Stimulated activated CD4-positive, alpha-beta T cell treated with anti-CD3 and anti-CD28 coated beads, Interleukin-12 subunit alpha, Interleukin-12 subunit beta, amount 100 ng/mL, for 4 hours (primary cell): ENCODE measurements at places on chromosomes 1 and 21.

DNA sequence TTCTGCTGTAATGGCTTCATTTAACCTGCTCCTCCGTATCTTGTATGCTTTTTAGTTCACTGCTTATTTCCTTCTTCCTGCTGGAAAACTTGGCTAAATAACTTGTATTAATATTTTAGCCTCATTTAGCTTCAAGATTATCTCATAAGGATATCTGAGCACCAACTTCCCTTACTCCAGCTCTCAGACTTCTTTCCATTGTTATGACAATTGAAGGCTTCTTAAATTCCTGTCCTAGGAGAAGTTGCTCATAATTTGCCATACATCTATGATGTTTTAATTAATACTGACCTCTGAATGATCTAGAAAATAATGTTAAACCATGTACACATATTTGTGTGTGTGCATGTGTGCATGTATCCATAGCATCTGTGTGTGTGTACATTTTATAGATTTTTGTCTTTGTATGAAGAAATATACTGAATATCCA lies 1524.4 kb upstream of the TPTE start:
- no peak for DNase-seq

DNA sequence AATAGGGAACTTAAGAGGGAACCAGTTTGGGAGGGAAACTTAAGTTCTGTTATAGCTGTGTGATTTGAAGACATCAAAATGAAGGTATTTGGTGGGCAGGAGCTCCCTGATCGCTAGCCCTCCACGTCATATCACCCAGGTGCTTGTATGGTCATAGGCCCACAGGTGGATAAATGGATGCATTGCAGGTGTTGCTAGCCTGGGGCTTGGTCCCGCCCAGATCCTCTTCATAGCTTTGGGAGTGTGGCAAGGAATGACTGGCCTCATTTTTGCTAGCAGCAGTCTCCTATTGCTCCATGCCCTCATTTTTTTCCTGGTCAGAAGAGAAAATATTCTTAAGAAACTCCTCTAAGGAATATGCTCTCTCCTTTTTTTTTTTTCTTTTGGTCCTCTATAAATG lies 11.3 kb downstream of the GNPAT start:
- no peak for DNase-seq

GRCh38 chr1:172770071-172770470 lies 111.2 kb downstream of the FASLG start:
- DNase-seq = no peak

DNA sequence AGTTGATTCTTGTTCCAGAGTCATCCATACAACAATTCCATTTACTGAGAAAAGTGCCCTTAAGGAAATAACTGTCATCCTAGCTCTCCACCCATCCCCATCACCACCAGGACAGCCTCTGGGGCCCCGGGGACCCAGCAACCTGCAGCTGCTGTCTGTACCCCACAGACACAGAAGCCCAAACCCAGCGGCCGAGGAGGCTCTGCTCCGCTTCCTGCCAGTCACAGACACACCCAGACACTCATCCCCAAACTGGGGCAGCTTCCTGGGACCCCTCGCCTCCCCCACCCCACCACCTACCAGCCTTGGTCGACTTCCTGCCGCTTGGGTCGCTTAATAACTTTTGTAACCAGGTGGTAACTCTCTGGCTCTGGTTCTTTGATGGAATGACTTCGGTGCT lies 121.6 kb upstream of the SLC25A33 start:
- DNase-seq = no peak

GRCh38 chr1:111154021-111154999 lies 14.3 kb downstream of the CEPT1 start:
- no peak for DNase-seq

DNA sequence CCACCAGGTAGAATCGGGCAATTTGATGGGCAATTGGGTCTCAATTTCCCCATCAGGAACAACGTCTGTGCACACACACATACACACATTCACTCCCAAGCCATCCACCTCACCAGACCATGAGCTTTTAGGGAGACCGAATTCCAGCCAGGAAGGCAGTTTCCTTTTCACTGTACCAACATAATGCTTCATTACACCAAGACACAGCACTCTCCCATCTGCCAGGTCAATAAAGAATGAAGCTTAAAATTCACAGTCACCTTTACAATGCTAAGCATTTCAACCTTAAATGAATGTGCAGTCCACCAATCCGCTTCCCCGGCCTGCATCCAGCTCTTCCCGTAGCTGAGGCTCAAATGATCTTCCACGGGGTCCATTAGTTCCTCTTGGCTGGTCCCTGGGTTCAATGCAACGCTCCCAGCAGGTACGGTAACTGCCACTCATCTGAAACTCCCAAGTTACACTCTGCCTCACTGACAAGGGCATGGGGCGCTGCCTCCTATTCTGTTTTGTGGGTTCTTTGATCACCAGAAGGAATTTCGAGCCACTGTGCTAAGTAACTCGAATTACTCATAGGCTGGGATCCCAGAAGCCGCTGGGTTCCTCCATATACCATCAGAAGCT lies 105.0 kb downstream of the SIM2 start:
- no peak for DNase-seq

DNA sequence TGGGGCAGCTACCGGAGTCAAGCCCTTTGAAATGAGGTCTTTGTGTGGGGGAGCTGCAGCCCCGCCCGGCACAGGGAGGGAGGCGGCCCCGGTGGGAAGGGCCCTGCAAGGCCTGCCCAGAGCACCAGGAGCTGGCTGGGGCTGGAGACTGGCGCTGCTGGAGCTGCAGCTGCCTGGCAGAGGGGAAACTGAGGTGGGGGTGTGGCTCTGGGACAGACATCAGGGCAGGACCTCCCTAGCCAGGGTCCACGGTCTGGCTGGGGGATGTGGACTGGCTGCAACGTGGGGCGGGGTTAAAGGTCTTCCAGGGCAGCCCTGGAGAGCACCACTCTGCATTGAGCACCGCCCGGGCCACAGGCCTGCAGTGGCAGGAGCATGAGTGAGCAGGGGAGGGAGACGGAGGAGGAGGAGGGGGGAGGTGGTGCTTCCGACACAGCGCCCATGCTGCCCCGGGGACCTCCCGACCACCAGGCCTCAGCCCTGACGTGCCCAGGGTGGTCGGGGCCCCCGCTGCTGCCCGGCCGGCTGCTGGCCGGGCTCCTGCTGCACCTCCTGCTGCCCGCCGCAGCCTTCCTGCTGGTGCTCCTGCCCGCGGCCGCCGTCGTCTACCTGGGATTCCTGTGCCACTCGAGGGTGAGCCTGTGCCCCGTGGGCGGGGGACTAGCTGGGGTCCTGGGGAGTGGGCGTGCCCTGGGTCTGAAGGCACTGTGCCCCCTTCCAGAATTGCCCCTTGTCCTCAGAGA lies 4.8 kb upstream of the ANKRD65 start:
- DNase-seq = no peak

DNA sequence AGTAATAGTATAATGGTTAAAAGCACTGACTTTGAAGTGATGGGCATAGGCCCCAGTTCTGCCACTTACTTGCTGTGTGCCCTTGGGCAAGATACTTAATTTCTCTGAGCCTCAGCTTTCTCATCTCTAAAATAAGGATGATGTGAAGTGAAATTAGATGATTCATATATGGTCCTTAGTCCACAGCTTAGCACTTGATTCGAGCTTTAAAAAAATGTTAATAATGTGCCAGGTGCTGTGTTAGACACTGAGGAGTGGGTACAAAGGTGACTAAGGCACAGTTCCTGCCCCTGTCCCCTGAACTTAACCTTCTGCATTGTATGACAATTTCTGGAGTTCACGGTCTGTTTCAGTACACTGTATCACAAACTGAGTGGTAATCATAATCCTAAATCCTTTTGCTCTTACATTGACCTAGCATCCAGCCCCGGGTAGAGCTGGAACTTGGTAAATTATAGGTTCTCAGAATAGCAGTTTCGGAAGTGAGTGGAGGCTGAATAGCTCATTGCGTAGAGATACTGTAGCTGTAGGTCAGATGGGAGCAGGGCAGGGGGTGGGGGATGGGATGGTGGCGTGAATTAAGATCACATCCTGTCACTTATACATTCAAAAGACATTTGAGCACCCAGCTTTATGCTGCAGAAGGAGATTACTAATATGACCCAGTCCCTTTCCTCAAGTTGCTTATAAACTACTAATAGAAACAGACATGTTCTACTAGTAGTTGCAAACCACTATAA lies 1.5 kb downstream of the ZNF691 start:
- no peak for DNase-seq

DNA sequence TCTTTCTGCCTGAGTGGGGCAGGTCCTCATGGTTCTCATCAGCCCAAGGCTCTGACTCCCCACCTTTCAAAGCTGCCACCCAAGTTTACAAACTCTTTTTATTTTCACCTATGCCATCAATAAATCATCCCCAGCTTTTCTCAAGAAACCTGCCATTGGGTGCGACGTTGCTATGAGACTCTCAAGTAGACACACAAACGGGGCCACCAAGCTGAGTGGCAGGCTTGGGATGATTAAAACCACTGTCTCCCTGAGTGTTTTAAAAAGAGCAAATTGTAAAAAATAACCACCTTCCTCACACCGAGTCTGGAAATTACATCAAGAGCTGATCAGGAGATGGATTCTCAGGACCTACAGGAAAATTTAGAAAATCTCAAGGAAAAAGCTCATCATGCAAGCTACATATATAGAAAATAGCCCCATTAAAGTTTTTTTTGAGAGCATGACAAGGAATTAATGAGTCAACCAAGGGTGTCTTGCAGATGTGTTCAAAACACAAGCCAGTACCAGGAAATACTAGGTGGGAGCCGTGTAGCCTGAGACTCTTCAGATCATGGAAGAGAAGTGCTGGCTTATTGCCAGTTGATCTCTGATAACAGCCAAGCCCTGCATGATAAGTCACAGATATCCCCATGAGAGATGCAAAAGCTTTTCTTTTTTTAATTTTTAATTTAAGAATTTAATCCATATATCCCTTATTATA lies 158.4 kb upstream of the BACE2 start:
- no peak for DNase-seq

- no peak for DNase-seq
These were observed 554.5 kb upstream of the NR5A2 start for GRCh38 chr1:199472978-199473377.

GRCh38 chr21:41509145-41509496 lies 1.2 kb upstream of the TMPRSS2 start:
- no peak for DNase-seq

- DNase-seq = no peak
These were observed 35.1 kb downstream of the FMN2 start for GRCh38 chr1:240126821-240127220.

DNA sequence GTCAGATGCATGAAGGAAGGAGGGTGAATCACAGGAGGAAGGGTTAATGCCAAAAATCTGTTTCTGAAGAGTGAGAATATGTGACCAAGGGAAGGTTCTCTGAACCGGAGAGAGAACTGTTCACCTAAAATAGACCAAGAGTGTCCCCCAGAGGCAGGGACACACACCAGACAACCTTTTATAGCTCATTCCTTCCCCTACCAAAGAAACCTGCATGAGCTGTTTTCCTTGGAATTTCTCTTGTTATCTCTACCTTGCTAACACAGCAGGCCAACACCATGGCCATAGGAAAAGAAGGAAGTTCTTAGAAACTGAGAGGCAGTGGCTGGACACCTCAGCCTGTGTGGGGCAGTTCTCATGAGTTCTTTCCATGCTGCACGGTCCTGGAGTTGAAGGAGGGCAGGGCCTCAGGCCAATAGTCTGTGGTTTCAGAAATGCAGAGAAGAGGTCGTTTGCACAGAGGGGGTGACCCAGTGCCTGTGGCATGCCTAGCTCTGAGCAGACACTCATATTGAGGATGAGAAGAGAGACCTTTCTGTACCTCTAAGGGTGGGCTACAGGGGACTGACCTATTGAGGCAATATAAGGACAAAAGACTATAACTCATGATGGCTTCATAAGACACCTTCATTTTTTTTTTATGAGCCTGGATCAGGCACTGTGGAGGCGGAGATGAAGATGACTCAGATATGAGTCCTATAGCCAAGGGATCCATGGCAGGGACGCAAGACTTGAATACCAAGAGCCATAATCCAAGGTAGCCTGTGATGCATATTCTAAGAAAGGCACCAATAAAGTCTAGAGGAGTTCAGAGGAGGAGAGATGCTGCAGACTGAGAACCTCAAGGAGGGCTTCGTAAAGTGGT lies 39.4 kb downstream of the IGFN1 start:
- DNase-seq = no peak

DNA sequence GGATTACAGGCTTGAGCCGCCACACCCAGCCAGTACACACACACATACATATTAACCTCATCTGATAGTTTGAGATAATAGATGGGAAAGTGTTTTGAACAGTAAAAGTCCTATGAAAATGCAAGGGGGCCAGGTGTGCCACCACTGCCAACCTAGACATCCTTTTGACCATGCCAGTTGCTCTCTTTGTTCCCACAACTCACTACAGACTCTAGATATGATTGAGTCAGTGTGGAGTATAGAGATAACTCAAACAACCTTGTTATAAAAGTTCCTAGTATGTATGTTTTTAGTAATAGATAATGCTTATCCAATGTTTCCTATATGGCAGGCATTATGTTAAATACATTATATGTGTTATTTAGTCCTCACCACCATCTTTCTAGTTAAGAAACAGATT lies 72.7 kb upstream of the JAK1 start:
- no peak for DNase-seq

- no peak for DNase-seq
These were observed 10.6 kb downstream of the RXRG start for GRCh38 chr1:165434281-165434680.

DNA sequence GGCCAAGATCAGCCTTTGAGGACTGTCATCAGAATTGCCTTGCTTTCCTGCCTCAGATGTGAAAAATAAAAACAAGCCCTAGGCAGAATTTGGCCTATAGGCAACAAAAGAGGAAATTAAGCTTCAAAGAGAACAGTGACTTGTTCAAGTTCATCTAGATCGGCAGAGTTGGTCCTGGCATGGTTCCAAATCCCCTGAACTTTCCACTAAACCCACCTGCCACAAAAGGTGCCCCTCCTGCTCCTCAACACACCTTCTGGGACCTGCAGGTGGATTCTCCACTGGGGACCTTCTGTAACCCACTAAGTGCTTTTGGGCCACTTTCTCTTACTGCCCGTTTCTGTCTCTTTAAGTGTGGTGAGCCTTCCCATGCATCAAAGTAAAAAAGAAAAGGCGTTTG lies 42.5 kb upstream of the LRRN2 start:
- DNase-seq = no peak

DNA sequence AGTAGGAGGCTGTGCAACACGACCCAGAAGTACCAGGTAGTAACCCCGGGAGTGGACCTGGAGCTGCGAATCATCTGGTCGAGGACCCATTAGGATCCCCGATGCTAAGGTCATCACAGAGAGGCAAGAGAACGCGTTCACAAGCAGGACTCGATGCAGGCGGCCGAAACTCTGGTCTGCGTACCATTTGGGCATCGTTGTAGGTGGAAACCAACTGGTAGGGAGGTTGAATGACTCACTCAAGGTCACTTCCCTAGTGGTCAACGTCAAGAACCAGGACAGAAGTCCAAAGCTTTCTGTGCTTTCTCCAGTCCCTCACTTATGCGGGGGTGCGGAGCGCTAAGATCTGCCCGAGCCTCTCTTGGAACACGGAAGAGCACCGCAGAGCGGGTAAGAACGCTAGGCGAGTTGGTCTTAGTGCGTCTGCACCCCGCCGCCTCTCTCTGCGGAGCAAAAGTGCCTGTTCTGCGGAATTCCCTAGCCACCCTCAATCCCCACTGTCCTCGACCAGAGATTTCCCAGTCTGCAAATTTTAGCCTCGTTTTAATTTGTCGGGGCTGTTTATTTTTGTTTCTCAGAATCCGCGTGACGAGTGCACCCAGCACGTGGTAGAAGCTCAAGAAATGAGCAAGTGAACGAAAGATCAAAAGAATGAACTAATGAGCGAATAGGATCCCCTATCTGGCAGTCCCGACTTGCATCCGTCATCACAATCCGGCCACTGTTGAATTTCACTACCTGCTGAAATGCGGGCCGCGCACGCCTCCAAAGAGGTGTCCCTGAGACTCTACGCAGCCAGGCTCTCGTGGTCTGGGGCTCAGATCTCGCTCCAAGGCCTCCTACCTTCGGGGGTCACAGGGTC lies 12.2 kb downstream of the HLX start:
- no peak for DNase-seq
